Hematopoietic multipotent progenitor cell treated with erythropoietin and hydrocortisone succinate and interleukin-3 and kit ligand, for 8 days (in vitro differentiated cells): ENCODE measurements at places on chromosomes 13 and 19.

DNA sequence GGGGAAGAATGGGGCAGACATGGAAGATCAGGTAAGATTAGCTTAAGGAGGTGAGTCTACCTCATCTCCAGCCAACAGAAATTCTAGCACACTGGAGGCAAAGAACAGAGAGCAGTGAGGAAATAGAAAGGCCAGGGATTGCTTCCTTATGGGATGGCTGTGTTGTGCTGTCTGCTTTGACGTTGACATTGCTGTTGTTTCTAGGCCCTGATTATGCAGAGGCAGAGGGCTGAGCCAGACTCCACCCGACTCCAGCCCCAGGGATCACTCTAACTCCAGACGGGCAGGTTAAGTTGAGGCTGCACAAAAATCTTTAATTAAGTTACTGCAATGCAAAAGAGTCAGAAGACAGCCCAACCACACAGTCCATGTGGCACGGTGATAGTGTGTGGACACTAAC is 24.1 kb downstream of the CRYL1 start:
- DNase-seq: no peak

- DNase-seq: no peak
These were observed 282.2 kb downstream of the SLITRK5 start for GRCh38 chr13:87953381-87953780.

DNA sequence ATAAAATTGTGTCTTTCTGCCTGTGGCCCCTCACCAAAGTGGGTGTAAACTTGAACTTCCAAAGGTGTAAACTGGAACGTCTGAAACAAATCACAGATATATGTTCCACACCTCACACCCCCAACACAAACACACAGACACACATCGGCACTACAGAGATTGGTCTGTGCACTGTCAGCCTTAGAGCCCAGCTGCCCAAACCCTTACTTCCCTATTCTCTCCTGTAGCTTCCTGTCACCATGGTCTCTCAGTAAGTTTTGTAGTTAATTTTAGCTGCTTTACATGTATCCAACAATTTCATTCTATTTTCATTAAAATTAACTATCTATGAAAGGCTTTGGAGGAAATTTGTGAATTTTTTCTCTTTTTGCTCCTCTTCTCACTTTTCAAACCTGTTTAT is 5.4 kb downstream of the TM9SF2 start:
- peak; percentile 20 for DNase-seq

DNA sequence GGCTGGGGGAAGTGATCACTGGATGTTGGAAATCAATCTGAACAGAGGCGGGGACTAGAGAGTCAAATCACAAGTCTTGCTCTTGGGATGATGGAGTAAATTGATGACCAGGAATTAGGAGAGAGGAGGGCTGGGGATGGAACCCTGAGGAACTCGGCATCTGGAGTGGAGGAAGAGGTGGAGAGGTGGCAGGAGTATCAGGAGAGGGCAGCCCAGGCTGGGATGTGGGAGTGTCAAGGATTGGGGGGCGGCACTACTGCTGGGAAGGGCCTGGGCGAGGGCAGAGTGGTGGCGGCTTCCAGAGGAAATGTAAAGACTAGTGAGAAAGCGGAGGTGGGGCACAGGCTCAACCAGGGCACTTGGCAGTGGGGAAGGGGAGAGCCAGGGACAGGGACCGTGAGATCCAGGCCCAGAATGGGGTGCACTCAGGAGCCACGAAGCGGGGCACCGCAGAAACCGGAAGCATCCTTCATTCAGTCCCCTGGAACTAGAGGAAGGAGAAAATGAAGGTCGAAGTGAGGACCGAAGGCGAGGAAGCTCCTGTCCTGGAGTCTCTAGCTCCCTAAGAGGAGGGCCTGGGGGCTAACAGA is 81.2 kb upstream of the GPR183 start:
- no peak for DNase-seq

- DNase-seq: peak; percentile 31
These were observed 47.2 kb downstream of the ZAR1L start for GRCh38 chr13:32267836-32268439.

GRCh38 chr13:30396434-30397075 is 25.7 kb upstream of the UBE2L5 start:
- peak; percentile 25 for DNase-seq

DNA sequence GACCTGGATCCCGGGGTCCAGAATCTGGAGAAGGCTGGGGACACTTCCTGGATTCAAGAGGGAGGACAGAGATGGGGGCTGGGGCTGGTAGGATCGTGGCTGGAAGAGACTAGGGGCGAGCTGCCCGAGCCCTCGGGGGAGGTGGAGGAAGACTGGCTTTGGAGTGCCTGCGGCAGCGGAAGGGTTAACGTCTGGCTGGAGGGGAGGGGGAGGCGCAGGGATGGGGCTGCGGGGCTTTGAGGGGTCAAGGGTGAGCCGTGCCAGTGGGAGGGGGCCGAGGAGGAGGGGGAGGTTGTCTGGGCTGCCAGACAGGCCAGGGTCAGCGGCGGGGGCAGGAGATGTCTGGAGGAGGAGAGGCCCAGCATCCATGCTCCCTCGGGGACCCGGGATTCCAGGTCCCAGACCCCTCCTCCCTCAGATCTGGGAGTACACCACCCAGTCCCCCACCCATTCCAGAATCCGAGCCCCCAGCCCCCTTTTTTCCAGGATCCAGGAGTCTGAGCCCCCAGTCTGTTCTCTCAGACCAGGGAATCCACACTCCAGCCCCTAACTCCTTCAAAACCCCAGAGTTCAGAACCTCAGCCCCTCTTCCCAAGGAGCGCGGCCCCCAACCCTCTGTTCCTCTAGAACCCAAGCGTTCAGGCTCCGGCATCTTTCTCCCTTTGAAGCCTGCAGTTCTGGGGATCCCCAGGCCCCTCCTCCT is 3.2 kb upstream of the SPACA6 start:
- DNase-seq: no peak

DNA sequence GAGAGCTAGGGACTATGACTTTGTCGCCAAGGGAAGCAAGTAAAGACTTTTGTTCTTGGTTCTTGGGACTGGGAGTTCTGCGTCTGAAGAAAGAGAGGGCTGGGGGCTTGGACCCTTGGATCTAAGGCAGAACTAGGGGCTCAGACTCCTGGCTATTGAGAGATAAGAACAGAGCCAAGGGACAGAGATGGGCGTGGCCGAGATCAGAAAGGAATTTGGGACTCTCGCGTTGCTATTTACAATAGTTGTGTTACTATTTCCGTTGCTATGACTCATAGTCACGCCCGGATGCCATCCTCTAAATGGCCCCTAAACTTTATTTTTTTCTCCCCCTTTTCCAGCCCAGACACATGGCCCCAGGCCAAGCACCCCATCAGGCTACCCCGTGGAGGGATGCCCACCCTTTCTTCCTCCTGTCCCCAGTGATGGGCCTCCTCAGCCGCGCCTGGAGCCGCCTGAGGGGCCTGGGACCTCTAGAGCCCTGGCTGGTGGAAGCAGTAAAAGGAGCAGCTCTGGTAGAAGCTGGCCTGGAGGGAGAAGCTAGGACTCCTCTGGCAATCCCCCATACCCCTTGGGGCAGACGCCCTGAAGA is 759 bp downstream of the PPP1R15A start:
- peak; percentile 96 for DNase-seq

DNA sequence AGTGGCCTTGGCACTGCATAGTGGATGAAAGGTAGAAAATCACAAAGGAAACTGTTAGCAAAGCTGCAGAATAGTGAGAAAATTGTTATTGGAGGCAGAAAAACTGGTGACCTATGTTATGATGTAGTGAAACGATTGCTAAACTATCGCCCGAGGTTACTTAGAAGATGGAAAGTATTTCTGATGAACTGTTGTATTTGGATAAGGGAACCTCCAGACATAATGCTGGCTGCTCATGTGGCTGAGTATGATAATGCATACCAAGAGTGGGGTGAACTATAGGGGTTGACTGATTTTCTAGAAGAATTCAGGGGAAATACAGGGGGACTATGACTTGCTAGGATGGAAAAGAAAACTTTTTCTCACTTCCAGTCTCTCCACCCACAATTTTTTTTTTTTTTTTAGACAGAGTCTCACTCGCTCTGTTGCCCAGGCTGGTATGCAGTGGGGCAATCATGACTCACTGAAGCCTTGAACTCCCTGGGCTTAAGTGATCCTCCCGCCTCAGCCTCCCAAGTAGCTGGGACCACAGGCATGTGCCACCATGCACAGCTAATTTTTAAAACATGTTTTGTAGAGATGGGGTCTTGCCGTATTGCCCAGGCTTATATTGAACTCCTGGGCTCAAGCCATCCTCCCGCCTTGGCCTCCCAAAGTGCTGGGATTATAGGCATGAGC is 4.4 kb upstream of the EID2 start:
- no peak for DNase-seq

- no peak for DNase-seq
These were observed 140.1 kb downstream of the ZNF486 start for GRCh38 chr19:20307127-20307526.

DNA sequence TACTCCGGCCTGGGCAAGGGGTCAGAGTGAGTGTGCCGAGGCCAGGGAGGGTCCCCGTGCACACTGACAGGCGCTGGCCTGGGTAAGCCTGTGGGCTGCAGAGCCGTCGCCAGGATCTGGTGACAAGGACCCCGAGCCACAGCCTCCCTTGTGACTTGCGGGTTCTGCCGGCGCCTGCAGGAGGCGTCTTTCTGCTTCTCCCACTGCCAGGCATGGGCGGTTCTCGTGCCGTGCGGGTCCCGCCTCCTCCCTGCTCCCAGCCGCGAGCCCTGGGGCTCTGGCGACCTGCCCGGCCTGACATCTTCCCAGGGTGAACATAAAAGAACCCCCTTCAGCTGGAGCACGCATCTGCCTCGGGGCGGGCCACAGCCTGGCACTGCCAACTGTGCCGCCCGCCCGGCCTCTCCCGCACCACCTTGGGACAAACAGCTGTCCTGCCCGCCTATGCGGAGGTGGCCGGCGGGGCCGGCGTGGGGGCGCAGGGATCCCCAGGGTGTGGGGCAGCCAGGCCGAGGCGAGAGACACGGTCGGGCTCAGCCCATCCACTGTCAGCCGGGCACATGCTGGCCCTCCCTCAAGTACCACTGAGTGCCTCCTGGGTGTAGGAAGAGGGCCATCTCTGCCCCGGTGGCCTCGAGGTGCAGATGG is 1.5 kb upstream of the HCN2 start:
- peak; percentile 87 for DNase-seq

GRCh38 chr13:40662866-40663265 is 3.6 kb downstream of the FOXO1 start:
- DNase-seq: no peak

- no peak for DNase-seq
These were observed 89.8 kb upstream of the MYCBP2 start for GRCh38 chr13:77416666-77417212.

DNA sequence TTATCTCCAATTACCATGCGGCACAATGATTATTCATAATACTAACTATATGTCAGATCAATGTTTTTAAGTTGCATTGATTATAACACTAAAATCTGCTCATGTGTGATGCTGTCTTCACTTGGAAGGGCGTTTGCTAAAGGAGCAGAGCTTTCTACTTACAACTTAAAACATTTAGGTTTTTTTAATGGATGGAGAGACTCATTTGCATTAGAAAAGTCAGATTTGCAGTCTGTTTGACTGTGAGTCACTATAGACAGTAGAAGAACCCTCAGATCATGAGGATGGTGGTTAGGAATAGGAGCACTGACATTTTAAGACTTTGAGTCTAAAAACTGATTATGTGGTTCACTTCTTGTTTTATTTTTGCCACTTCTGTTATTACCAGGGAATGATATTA is 364.6 kb downstream of the HS6ST3 start:
- no peak for DNase-seq

DNA sequence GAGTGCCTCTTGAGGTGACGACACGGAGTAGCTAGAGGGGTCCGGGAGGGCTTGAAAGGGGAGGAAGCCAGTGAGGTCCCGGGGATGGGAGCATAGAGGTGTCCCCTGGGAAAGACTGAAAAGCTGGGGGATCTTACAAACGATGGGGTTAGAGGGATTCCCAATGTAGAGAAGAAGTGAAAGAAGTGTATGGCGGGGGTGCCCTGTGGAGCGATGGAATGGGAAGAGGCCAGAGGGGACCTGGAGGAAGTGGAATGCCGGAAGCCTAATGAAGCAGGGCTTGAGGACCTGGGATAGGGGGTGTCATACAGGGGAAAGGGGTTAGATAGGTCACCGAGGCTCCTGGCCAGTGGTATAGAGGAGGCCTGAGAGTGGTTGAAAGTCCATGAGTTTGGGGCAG is 580 bp downstream of the AP2A1 start:
- no peak for DNase-seq

- peak; percentile 26 for DNase-seq
These were observed 22.7 kb downstream of the HPN start for GRCh38 chr19:35063940-35064818.
